ENCODE measurements at places on chromosomes 11 and 22.
A peak's percentile ranks its signal among the peaks of the same experiment; 100 is the strongest.

GRCh38 chr11:76598426-76598839, 72.1 kb downstream of the LRRC32 start:
- DNase-seq, result peak; percentile 44

DNA sequence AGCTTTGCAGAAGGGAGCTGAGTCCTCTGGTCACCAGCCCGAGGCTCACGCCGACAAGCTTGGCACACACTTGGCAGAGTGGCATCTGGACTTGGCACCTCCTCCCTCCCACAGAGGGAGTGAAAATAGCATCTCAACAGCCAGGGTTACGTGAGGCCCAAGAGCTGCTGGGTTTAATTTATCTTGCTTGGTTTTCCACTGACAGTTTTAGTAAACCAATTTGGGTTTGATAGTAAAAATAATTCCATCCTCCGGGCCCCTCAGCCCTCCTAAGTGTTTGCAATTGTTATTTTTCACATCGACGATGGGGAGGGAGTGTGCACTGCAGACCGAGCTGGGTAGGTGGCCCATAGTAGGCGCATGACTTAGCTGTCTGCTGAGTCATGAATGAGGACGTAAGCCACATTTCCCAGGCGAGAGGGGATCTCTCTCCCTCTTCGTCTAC, 107.6 kb upstream of the ASPHD2 start:
- no peak for DNase-seq

GRCh38 chr22:50190182-50190940, 4.6 kb downstream of the TRABD start:
- DNase-seq, result peak; percentile 86

DNA sequence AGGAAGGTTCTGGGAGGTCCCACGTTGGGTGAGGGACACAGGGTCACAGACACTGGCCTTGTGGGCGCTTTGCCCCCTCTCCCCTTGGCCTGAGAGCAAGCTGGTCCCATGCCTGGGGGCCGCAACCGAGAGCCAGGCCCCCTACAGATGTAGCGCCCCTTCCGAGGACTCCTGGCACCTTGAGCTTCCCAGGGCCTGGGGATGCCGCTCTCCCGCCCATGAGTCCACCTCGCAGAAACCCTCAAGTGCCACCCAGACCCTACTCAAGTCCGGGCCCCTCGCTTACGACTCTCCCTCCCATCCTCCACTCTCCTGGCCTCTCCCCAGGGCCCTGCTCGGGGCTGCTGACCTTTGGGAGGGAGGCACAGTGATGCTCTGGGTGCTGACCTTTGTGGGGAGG, 204.0 kb downstream of the BRD1 start:
- no peak for DNase-seq

- DNase-seq, result peak; percentile 22
Measured at GRCh38 chr22:37462983-37463382, 23.2 kb downstream of the MFNG start.

DNA sequence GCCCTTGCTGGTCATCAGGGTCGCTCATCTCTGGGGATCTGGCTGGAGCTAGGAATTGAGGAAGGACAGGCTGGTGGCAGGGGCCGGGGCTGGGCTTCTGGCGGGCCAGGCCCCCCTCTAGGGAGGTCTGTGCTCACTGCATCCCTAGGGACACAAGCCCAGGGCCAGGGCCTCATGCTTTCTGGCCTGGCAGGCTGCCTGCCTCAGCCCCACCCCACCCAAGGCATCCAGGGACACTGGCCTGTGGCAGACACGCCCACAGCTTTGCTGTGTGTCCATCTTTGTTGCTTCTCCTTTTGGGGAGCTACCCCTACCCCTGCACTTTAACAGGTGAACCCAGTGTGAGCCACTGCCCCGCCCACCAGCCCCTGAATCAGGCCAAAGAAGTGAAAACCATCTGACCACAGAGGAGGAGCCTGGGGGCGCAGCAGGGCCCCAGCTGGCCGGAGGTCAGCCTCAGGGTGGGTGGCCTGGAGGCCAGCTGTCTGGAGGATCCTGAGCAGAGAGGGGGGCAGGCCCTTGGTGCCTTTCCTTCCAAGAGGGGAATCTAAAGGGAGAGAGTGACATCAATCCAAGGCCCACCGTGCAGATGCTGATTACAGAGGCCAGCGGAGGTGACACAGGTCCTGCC, 26.8 kb upstream of the CELSR1 start:
- no peak for DNase-seq

DNA sequence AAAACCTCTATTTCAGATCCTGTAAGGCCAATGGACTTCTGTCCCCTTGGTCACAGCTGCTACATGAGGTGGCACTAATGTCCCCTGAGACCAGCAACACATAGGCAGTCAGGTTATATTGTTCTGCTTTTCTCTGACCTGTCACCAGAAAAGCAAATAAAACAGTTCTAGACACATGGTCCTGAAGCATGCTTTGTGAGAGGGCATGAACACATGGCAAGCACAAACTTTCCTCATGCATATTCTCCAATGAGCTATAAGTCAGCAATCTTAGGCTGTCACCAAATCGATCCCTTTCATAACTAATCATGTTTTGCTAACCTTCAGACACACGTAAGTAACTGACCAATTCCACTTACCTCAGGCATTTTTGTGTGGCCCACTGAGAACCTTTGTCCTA, 225.4 kb upstream of the ZC3H12C start:
- DNase-seq, result no peak

- no peak for DNase-seq
Measured at GRCh38 chr22:49368976-49369725, 458.5 kb downstream of the BRD1 start.

GRCh38 chr11:128949791-128950454, 7.3 kb upstream of the TP53AIP1 start:
- no peak for DNase-seq

DNA sequence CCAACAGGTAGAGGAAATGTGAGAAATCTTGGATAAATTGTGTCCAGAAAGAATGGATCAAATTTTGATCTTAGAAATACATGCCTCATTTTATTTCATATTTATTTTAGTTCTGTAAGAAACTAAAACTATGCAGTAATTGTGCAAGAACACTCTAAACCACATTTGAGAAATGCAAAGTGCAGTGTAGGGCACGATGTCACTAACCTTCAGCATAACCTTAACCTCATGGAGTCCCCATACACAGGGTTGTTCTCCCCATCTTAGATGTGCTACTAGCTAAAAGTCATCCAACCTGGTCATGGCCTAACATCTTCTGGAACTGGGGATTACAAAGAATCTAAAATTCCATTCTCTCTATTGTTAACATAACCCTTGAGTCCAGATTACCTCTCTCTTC, 48.4 kb upstream of the ARHGAP42 start:
- DNase-seq, result no peak

DNA sequence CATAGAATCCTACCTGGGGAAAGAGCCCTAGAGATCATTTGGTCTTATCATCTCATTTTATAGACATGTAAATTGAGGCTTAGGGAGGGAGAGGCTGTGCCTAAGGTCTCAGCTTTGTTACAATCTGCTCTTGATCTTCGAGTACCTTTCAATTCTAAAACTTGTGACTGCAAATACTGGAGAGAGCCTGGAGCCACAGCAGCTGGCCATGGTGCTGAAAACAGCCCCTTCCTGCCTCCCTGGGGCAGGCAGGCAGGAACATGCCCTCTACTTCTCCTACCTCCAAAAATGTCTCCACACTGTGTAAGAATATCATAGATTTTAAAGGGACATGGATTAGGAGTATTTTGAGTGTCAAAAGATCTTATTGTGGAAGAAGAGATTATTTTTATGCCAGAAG, 52.2 kb downstream of the C22orf42 start:
- DNase-seq, result peak; percentile 30
